SIG-M5 (cell line): ENCODE measurements at places on chromosomes 16 and 17.

DNA sequence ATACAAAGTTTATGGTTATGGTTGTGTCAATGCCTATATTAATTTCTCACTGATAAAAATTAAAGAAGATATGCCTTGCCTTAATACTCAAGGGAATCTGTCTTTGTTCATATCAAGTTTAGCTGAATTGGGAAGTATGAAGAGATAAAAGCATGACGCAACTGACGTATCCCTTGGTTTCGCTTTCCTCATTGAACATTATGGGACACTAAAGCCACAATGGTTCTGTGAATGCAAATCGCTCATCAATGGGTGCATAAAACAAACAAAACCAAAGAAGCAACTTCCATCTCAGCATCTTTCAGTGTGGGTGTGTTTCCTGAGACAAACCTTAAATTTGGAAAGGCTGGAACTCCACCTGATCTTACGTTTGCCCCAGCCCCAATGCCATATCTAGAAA is 108.2 kb downstream of the NPIPB5 start:
- no peak for DNase-seq

- no peak for DNase-seq
These were observed 112.6 kb downstream of the OR1D5 start for GRCh38 chr17:2950846-2951245.

DNA sequence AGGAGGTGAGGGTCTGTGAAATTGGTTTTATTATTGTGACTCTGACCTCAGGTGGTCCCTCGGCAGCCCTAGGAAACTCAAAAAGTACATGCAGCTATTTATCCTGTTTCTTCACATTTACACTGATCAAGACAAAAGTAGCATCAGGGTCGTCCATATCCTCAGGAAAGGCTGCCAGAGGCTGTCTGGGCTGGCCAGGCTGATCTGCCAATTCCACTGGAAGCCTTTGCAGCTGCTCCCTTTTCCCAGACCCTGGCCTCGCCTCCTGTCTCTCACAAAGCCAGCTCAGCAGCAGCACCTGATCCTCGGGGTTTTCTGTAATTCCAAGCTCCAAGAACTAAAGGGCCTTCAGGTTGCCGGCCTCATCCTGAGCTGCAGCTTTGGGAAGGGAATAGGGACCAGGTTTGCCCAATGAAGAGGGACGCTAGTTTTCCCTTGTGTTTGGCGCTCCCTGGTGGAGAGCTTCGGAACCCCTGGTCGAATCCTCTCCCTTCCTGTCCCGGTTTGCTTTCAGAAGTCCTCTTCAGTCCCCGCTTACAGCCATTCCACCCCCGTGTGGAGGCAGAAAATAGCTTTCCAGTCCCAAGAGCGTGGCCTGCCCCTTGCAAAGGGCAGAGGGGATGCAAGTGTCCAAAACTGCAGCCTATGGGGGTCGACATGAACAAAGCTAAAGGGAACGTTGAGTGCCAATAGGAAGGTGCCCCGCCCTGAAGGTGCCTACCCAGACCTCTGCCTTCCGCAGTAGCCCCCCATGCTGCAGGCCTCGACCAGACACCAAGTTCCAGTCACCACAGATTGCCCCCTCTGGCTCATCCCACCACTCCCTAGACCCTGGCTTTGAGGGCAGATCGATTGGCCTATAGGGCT is 13.4 kb downstream of the MFSD6L start:
- DNase-seq: no peak

GRCh38 chr17:75847614-75848522 is 3.7 kb upstream of the UNC13D start:
- no peak for DNase-seq

DNA sequence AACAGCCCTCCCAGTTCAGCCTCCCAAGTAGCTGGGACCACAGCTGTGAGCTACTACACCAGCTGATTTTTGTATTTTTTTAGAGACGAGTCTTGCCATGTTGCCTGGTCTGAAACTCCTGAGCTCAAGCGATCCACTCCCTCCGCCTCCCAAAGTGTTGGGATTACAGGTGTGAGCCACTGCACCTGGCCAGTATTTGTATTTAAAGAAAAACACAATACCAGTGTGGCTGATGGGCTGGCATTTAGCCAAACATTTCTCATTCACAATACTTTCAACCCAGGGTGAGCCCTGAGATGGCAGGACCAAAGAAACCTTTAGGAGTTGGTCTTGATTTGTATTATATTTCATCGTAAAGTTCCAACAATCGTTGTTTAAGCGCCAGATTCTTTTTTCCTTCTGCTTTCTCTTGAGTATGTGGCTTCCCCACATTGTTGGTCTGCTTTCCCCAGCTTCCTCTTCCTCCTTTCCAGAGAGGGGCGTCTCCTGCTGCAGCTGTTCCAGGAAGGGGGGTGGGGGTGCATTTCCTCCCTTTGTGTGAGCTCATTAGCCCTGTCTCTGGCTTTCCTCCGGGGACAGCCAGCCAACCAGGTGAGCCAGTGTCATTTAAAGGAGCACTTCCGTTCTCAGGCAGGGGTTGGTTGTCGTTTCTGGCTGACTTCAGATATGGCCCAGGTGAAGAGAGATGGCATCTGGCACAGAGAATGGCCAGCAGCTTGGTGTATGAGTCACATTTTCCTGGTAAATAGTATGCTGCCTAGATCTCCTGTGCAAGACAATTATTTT is 79.9 kb downstream of the GPRC5B start:
- no peak for DNase-seq

DNA sequence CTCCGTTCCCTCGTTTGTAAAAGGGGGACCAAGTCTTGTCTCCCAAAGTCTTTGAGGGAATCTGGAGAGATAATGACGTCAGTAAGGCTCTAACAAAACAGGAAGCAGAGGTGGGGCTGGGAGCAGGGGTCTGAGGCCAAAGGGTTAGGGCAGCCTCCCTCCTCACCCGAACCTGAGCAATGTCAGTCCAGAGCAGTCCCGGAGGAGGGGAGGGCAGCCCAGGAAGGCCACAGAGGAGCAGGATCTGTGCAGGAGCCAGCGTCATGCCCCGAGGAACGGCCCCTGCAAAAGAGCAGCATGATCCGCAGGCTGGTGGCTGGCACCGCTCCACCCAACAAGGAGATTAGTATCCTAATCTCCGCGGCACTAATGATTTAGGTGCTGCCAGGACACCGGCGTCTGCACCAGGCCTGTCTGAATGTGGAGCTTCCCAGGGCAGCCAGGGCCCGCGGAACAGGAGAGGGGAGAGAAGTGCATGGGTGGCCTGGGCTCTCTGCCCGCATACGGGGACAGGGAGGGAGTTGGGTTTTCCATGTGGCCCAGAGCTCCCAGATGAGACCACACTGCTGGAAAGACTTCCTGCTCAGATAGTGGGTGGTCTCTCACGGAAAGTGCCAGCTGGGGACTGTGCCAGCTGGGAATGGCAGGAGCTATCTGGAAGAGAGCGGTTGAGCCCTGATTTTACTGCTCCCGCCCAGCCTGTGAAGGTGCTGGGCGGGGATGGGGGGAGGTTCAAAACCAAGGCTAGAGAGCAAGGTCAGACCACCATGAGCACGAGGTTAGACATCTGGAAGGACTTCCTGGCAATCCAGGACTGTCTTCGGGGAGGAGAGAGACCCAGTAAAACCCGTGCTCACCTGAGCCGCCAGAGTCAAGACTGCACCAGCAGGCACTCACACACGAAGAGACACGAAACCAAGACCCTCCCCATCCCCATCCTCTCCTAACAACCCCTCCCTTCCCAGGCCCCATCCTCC is 11.0 kb upstream of the KRT17 start:
- DNase-seq: no peak

DNA sequence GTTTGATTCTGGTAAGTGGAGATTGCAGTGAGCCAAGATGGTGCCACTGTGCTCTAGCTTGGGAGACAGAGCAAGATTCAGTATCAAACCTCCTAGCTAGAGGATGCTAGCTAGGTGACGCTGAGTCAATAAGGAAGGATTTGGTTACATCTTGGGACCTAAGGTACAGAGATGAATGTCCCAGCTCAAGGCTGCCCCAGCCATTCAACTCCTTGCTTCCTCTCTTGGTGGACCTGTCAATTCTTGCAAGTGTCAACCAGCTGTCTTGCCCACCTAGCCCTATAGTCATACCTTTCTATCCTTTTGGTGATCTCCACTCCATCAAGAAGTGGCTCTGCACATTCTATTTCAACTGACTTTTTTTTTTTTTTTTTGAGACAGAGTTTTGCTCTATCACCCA is 1.4 kb upstream of the MILR1 start:
- no peak for DNase-seq

DNA sequence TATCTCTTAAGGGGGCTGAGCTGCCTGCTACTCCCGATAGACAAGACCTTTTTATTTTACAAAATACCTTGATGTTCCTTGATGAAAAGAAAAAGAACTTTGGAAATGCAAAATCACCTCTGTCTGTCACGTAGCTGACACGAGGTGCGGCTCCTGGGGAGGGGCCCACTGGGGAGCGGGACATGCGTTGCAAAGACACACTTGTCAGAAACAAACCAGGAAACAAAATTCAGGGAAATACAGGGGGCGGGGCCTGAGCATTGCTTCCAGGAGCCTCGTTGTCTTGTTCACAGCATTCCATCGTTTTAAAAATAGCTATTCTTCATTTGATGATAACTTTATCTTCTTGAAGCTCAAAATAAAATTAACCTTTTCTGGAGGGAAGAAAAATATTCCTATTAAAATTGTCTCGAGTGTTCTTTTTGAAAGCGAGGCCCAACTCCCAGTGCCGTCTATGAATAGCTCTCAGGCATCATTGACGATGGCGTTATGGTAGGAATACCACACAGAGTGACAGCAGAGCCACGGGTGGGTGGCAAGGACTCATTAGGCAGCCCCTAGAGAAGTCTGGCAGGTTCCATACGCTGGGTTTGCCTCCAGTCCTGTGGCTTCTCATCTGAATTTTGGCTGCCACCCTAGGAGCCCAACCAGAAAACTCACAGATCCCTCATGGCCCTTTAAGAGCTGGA is 286.9 kb downstream of the CPPED1 start:
- no peak for DNase-seq

DNA sequence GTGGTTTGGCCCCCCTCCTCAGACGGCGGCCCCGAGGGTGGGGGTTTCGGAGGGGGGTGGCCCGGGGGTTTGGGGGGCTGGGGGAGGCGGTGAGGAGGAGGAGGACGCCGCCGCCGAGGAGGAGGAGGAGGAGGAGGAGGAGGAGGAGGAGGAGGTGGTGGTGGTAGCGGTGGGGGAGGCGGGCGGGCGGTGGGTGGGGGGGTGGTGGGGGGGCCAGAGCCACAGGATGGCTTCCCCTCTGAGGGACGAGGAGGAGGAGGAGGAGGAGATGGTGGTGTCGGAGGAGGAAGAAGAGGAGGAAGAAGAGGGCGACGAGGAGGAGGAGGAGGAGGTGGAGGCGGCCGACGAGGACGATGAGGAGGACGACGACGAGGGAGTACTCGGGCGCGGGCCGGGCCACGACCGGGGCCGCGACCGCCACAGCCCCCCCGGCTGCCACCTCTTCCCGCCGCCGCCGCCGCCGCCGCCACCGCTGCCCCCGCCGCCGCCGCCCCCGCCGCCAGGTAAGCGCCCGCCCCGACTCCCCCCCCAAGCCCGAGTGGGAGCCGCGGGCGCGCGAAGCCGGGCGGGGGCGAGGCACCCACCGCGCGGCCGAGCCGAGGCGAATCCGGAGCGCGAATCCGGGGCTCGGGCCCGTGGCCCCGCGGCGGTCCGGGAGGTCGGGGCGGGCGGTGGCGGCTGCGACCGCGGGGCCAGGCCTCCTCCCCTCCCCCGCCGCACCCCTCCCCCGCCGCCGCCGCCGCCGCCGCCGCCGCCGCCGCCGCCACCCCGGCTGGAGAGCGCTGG is 3.8 kb upstream of the CHD3 start:
- DNase-seq: no peak

- DNase-seq: no peak
These were observed 769.0 kb downstream of the KCNJ2 start for GRCh38 chr17:70938336-70938735.

DNA sequence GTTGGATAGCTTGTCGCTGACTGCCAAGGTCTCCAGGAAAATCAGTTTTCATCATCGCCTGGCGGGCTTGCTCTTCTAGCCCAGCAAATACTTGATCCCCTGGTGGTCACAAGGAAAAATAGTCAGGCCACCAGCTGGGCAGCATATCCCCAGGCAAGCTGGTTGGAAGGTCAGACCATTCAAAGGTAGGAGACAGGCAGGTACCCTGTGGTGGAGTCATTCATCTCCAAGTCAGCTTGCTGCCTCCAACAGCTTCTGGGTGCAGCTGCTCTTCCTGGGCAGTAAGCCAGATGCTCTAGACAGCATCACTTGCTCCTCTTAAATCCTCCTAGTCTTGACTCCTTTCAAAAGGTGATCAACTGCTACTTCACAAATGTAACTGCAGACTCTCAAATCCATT is 16.0 kb downstream of the ZNF821 start:
- DNase-seq: no peak

- no peak for DNase-seq
These were observed 33.1 kb downstream of the CDRT15L2 start for GRCh38 chr17:20612635-20613034.

- DNase-seq: no peak
These were observed 34.2 kb upstream of the PABPN1L start for GRCh38 chr16:88900662-88901052.
